ENCODE measurements at places on chromosomes 6 and 20. TPM values are rescaled to one million over a fixed set of nuclear protein-coding genes. Genes with fewer than 3 reads are reported as not detected.

Gene PGM3
- total RNA-seq = 61.0 TPM

Gene DTNBP1
- 5.2 TPM for total RNA-seq

- no peak for DNase-seq
Measured at GRCh38 chr20:14197097-14197496, 140.3 kb downstream of the FLRT3 start.

DNA sequence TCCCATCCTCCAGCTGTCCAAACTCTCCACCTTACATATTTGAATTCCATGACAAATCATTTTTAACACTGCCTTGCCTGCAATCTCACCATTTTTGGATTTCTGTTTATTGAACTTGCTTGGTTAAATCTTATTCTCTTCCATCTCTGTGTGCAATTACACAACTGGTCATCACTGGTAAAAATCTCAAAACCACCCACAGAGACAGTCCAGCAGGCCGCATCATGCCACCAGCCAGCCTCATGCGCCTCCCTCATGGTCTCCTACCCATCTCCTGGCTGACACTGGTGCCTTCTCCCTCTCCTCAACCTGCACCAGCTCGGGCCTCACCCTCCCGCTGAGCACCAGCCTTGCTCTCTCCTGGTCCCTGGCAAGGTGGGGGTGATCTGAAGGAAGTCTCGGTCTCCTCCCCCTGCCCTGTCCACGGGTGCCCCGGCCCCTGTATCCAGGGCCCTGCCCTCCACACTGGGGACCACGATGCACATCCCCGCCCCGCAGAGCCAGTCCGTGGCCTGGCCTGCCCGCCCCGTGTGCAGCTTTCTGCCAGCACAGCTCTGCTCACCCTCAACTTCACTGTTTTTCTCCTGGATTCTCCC, 92.0 kb downstream of the THBS2 start:
- DNase-seq = no peak

GRCh38 chr6:37047346-37047688, 41.9 kb downstream of the FGD2 start:
- no peak for DNase-seq

DNA sequence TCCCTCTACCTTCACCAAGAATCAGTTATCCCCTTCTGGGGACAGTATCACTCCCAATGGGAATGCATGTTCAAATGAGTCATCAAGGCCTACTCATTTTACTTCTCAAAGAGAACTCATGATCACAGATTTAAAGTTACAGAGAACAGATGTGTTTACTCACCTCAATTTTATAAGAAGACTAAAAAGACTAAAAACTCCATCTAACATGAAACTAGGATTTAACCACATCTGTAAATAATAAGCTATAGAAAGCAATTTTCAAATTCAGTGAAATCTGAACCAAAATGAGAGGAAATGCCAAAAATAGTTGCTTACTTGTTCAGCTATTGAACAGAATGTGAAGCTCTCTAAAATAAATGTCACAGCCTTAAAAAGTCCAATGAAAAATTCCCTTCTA, 300.1 kb upstream of the KCNQ5 start:
- no peak for DNase-seq

All from body of pancreas (tissue), 4 donors.